Activated T-helper 2 cell treated with anti-CD3 and anti-CD28 coated beads, Interferon-gamma antibody, Interleukin-2, Interleukin-4, amounts not matched to agents 10 μg/mL and 5 μg/mL and 100 μg/mL, durations not matched to agents 14 hours and 24 hours and 36 hours (primary cell): ENCODE measurements at places on chromosomes 5 and 9.

GRCh38 chr5:83000922-83001321 lies 76.3 kb downstream of the TMEM167A start:
- no peak for DNase-seq

DNA sequence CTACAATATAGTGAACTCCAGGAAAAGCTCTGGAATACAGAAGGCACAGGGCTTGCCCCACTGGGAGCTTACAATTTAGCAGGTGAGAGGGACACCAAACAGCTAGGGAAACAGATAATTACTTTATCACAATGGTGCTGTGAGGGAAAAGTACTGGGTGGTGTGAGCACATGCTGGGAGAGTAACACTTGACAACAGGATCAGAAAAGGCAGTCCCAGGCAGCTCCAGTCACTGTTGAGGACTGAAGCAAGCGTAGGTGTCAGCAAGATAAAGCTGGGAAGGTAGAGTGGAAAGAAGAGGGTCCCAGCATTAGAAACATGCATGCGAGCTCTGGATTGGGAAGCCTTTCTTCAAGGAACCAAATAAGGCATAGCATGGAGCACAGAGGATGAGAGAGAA lies 296.0 kb downstream of the ATPSCKMT start:
- DNase-seq, result no peak

DNA sequence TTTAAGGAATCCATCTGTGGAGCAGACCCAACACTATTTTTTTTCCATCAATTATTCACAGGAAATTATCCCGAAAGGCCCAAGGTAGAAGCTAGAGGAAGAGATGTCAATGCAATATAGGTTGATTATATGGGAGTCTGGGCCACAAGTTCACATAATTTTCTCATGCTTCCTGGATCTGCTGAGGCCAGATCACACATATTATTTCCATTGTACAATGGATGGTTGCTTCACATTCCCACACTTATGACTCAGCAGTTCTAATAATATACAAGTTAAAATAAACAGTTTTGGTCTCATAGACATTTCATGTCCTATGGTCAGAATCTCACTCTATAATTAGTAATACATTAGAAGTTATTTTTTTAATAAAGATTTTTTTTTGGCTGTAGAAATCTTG lies 66.0 kb upstream of the PTPRD start:
- DNase-seq, result no peak

DNA sequence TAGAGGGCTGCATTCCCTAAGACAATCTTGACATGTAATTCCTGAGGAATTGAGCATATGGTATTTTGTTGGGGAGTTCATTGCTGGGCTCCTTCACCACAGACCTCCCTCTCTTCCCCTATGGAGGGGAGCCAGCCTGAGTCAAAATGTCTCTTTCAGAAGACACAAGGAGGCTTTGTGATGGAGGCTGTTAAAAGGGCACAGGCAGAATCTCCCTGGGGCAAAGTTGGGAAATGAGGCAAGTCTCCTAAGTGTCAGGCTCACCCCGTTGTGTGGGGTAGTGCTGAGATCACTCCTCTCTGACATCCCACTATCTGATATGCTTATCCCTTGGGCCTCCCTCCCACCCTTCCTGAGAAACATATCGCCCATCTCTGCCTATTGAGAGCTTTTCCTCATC lies 30.6 kb downstream of the GFRA3 start:
- DNase-seq, result no peak
